SIG-M5 (cell line): ENCODE measurements at places on chromosomes 3 and 15.

- no peak for DNase-seq
Observed at GRCh38 chr3:61634678-61635077, 73.3 kb downstream of the PTPRG start.

GRCh38 chr3:142999881-143000280, 1.5 kb upstream of the U2SURP start:
- DNase-seq, result no peak

DNA sequence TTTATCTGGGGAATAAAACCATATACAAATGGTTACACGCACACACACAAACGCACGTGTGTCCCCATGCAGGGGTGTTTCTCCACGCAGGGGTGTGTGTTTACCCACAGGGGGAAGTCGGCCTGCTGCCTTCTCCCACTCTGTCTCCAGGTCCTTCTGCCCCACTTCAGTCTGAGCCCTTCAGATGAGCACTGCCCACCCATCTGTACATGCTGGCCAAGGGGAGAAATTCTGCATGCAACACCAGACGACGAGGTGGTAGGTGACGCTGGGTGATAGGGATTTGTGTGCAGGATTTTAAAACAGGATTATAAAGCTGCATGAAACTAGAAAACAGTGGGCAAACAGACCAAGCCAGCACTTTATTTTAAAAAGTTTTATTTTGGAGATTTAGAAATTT, 122.5 kb downstream of the TJP1 start:
- DNase-seq, result no peak

DNA sequence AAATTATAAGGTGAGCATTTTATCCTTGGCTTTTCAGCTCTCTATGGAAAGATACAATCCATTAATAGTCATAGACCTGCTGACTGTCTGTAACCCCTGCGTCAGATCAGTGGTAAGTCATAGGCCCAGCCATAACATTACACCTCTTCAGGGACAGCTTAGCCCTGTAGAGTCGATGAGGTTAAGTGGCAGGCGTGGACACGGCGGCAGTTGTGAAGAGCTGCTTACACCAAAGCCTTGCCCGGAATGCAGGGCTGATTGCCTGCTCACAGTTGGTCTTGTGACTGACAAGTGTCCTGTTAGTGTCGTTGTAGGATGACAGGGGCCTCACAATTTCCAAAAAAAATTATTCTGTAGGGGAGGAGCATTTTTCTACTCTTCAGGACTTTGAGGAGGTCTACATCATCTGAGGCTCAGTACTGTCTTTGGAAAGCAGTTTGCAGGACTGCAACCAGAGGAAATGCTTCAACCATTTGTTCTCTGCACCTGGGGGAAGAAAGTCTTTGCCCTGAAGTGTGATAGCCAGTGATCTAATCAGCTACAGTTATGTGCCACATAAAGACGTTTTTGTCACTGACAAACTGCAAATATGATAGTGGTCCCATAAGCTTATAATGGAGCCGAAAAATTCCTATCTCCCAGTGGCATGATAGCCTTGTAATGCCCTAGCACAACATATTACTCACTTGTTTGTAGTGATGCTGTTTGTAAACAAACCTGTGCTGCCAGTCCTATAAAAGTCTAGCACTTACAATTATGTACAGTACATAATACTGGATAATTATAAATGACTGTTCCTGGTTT, 14.9 kb upstream of the SELENOT start:
- no peak for DNase-seq

GRCh38 chr3:80355144-80355543, 587.3 kb upstream of the ROBO1 start:
- peak; percentile 81 for DNase-seq

GRCh38 chr3:108415661-108416060, 94.7 kb downstream of the MYH15 start:
- DNase-seq, result no peak

GRCh38 chr3:129182390-129183185, 1.1 kb downstream of the CNBP start:
- no peak for DNase-seq

GRCh38 chr3:27503526-27503925, 19.3 kb upstream of the SLC4A7 start:
- DNase-seq, result no peak

GRCh38 chr3:108271626-108272025, 24.7 kb upstream of the HHLA2 start:
- no peak for DNase-seq

DNA sequence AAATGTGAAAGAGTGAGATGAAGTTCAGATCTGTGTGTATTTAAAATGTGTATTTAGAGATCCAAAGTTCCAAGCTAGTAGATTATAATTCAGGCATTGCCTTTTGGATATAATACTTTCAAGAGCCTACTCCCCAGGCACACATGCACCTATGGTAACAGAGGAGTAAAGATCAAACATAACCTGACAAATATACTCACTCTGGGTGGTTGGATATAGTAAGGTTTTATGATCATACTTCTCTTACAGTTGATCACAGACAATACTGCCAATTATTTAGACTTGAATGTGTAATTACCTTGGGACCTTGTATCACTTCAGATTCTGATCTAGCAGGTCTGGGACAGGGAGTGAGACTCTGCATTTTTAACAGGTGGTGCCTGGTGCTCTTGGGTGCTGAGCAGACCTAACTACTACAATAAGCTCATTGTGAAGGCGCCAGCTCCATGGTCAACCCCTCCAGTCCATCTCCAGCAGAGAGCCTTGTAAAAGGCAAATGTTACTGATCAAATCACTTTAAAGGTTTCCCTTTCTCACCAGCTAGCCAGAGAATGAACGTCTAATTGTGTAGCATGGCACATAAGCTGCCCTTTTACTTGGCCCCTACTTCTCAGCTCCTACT, 55.5 kb downstream of the NBEAL2 start:
- DNase-seq, result no peak

- no peak for DNase-seq
Observed at GRCh38 chr3:139227827-139228226, 116.0 kb upstream of the MRPS22 start.

- peak; percentile 93 for DNase-seq
Observed at GRCh38 chr3:50620420-50620819, 3.5 kb downstream of the MAPKAPK3 start.

DNA sequence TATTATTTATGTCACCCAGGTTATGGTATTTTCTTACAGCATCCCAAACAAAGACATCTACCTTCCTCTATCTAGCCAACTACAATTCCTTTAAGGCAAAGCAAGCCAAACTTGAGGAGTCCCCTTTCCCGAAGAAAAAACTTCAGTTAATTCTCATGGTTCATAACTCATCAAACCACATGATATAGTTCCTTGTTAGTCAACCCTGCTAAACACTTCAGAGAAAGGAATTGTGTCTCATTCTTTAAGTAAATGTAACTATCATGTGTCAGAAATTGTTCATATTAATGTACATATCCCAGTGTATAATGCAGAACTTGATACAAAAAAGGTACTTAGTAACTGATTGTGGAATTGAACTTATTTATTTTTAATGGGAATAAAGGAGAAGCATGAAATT, 44.4 kb downstream of the ST3GAL6 start:
- no peak for DNase-seq

- DNase-seq, result no peak
Observed at GRCh38 chr15:52292780-52293392, 2.7 kb downstream of the MYO5C start.

DNA sequence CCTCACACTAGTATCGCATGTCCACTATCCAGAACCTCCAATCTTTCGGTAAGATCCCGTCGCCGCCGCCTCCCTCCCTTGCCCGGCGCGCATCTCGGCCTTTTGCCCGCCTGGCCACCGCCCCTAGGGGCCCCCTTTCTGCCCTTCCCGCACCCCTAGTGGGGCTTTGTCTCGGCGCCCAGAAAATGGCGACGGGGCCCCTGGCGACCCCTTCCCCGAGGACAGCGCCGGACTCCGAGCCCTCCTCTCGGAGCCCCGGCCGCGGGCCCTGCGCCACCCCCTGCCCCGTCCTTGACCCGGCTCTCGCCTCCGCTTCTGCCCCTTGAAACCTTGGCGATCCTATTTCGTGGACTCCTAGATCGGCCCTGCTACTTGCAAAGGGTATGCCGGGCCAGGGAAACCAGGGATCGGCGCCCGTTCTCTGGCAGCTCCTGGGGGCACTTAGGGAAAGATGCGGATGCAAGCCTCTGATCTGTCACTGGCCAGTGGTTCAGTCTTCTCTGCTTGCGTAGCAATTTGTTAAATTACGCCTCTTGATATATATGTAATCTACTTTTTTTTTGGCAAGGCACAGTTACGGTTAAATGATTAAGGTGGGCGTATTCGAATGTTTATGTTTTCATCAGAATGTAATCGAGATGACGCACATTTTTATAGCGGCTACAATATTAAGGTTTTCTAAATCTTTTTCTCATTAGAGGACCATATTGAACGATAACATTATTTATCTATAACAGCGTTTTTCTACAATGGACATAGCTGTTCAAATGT, 603 bp downstream of the EIF1B start:
- DNase-seq, result no peak

- no peak for DNase-seq
Observed at GRCh38 chr15:71049706-71050422, 65.4 kb upstream of the THSD4 start.

DNA sequence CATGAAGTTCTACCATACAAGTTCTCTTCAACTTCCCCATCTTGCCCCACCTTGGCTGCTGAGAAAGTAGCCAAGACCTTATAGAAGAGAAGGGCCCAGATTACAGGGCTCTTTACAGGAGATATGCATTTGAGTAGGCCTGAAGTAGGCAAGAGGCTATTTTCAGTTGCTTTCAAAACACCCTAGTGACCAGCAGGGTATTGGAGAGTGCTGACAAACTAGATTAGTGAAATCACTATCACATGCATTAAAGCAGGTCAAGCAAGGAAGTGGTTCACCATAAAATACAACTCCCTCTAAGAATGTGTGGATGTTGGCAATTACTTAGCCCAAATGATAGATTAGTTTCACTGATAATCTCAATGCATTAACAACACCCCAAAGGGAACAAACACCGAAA, 2.7 kb upstream of the LZTFL1 start:
- no peak for DNase-seq

GRCh38 chr3:133944181-133944580, 48.5 kb upstream of the RAB6B start:
- no peak for DNase-seq

GRCh38 chr15:97966924-97967620, 6.6 kb downstream of the ARRDC4 start:
- DNase-seq, result no peak

DNA sequence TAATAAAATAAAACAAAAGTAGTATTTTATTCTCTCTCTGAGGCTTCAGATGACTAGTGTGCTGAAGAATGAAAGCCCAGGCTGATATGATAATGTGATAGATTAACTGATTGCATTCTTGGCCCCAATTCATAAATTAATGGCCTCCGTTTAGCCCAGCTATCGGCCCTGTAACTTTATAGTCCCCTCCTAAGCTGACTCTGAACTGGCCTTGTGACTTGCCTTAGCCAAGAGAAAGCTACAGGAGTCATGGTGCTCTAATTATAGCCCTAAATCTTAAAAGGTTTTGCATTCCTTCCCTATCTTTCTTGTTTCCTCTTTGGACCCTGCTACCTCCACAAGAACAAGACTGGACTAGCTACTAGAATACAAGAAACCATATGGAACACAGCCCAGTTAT, 123.2 kb upstream of the EPHA3 start:
- no peak for DNase-seq

- DNase-seq, result peak; percentile 41
Observed at GRCh38 chr3:186151077-186151971, 42.4 kb upstream of the ETV5 start.

DNA sequence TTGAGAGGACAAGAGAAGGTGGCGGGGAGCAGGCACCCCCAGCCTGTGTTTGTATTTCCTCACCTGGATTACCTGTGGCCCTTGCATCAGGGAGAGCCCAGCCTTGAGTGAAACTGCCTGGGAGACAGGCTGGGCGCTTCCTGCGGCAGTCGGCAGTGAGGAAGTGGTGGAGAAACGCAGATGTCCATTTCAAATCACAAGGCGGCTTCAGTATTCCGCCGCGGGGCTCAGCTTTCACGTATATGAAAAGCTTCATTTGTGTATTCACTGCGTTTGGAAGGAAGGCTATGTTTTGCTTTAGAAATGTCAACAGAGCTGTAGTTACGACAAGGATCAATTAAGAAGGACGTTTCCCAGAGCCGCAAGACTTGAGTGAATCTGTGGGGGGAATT, 167.4 kb upstream of the CTDSPL start:
- no peak for DNase-seq

DNA sequence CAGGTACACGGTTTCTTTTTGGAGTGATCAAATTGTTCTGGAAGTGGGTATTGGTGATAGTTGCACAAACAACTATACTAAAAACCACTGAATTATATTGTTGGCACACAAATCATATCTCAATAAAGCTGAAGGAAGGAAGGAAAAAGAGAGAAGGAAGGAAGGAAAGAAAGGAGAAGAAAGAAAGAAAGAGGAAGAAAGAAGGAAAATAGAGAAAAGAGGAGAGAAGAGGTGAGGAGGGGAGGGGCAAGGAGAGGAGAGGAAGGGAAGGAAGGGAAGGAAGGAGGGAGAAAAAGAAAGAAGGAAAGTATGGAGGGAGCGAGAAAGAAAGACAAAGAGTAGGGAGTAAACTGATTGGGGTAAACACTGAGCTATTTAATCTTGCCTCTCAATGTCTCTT, 77.9 kb upstream of the TSC22D2 start:
- no peak for DNase-seq

DNA sequence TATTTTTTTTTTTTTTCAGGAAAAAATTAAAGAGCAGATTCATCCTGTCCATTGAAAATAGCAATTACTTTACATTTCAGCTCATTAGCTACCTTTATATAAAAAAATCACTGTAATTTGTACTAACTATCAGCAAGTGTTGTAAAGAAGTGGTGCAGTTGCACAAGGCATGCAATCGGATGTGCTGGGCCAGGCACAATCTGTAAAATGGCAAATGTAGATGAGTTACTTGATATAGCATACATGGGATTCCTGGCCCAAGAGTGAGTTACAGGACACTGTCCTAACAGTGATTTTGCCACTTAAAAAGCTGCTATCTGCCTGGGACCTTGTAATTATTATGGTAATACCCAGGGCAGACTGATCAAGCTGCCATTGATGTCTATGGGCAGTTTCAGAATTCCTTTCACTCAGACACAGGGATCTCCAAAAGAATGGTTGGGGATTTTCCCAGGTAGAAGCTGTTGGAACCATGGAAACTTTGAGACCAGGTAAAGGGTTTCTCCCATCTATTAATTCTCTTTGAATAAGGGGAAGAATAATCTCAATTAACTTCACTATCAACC, 182.2 kb upstream of the ICE2 start:
- no peak for DNase-seq

- DNase-seq, result no peak
Observed at GRCh38 chr3:111194048-111194447, 122.4 kb downstream of the NECTIN3 start.

- DNase-seq, result no peak
Observed at GRCh38 chr15:41928637-41929620, 35.1 kb upstream of the SPTBN5 start.

GRCh38 chr15:89119489-89120478, 31.5 kb downstream of the ABHD2 start:
- no peak for DNase-seq

- DNase-seq, result no peak
Observed at GRCh38 chr3:44074181-44074580, 167.5 kb upstream of the TOPAZ1 start.

DNA sequence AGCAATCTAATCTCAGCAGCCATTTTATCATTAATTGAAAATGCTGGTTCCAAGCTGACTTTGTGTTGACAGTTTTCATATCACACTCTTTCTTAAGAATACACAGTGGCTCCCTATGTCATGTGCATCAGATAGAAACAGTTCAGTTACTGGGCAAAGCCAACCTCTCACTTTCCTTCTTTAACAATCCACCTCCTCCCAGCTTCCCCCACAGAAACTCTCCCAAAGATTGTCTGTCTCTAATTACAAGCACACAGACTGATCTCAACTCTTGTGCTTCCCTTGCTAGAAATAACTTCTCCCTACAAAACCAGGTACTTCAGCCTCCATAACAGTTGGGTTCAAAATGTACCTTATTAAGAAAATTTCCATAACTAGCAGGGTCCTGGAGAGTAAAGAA, 228.9 kb upstream of the WNT5A start:
- DNase-seq, result no peak
